Activated CD4-positive, alpha-beta memory T cell treated with anti-CD3 and anti-CD28 coated beads, Interleukin-2, amount 10 ng/mL, durations not matched to agents 7 days and 5 days (primary cell): ENCODE measurements at places on chromosomes 5 and 9. TPM values are rescaled to one million over a fixed set of nuclear protein-coding genes. Genes with fewer than 3 reads are reported as not detected.

- DNase-seq, result no peak
These were observed 198.1 kb downstream of the NR3C1 start for GRCh38 chr5:143205386-143205785.

- DNase-seq, result no peak
These were observed 69.5 kb upstream of the GARNL3 start for GRCh38 chr9:127194881-127195713.

Gene NFIB
- total RNA-seq, result not detected

DNA sequence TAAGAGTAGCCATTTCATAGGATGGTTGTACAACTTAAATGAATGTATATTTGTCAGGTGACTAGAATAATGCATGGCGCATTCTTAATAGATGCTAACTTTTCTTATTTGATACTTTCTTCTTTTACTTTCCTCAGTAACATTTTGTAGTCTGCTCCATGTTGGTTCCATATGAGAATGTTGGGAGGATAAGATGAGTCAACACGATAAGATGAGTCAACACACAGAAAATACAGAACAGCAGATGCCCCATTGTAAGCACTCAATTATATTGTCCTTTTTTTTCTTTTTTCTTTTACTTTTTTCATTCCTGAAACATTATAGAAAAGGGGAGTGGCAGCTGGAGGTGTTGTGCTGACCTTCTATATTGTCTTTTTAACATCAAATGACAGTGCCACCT, 92.3 kb upstream of the SPATA31C2 start:
- no peak for DNase-seq

Gene GLDC
- total RNA-seq, result 4.2 TPM

- no peak for DNase-seq
These were observed 419.6 kb upstream of the PIK3R1 start for GRCh38 chr5:67795781-67796477.

DNA sequence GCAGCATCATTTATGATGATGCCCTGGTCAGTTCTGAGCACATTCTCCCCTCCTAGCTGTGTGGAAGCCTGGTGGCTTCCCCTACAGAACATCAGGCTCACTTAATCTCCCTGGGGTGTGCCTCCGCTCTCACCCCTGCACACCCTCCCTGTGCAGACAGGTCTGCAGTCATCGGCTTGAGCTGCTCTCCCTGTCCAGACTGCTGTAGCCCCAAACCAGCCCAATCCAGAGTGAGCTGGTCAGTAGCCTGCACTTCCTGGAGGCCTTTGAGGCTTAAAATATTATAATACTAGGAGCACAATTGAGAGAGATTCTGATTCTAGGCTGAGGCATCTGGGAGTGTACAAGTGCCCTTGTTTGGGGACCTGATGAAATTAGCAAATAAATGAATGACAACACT, 60.2 kb downstream of the PPARGC1B start:
- DNase-seq, result no peak

- DNase-seq, result no peak
These were observed 1431.7 kb upstream of the C9orf72 start for GRCh38 chr9:29004988-29005387.

DNA sequence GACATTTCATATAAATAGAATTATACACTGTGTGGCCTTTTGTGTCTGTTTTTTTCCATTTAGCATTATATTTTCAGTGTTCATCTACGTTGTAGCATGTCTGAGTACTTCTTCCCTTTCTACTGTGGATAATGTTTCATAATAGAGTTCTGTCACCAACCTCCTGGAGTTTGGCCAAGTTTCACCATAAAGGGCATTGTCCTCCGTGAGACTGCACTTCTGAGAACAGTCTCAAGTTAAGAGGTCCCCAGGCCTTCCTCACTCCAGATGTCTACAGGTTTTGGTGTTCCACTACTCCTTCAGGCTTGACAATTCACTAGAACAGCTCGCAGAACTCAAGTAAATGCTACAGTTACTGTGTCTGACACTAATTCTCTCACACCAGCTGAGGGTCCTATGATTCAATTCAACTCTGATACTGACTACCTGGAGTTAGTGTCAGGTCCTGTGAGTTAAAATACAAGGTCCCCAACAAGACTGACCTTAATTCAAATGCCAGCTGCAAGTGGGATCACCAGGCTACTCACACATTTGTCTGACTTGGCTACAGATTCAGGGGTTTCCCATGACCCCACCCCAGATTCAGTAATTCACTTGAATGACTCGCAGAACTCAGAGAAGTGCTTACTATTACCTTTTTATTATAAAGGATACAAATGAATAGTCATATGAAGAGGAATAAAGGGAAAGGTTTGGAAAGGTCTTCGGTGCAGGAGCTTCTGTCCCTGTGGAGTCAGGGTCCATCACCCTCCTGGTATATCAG, 31.1 kb downstream of the SLC35A4 start:
- no peak for DNase-seq

Gene PCDHGA1
- not detected for total RNA-seq

Gene GRIA1
- not detected for total RNA-seq
